Activated CD8-positive, alpha-beta memory T cell treated with anti-CD3 and anti-CD28 coated beads, Interleukin-2, amount 10 ng/mL, durations not matched to agents 7 days and 5 days (primary cell): ENCODE measurements at places on chromosomes 5 and 9. TPM values are rescaled to one million over a fixed set of nuclear protein-coding genes. Genes with fewer than 3 reads are reported as not detected.

- DNase-seq, result no peak
Measured at GRCh38 chr5:177066224-177066623, 20.5 kb upstream of the FGFR4 start.

GRCh38 chr5:142275496-142275895 is 49.3 kb downstream of the SPRY4 start:
- DNase-seq, result no peak

DNA sequence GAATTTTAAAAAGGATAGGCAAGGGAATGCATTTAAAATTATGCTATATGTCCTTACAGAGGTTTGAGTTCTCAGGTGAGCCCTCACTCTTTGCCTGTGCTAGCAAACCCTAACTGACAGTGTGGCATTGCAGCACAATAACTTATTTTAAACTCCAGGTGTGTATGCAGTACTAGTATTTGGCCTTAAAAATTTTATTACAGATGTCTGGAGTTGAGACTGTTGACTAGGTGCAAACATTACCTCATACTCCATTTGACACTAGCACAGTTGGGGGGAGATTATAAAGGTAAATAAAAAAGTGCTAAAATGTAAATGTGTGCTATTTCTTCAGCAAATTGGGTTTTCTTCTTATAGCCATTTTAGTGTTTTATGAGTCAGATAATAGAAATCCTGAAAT is 407.7 kb downstream of the SH3GL2 start:
- no peak for DNase-seq

GRCh38 chr5:25160891-25161290 is 516.1 kb upstream of the CDH10 start:
- no peak for DNase-seq

GRCh38 chr5:171709930-171710329 is 75.7 kb upstream of the SMIM23 start:
- DNase-seq, result no peak

- no peak for DNase-seq
Measured at GRCh38 chr5:150461231-150461630, 11.7 kb upstream of the RPS14 start.

- DNase-seq, result no peak
Measured at GRCh38 chr9:17018540-17019196, 116.2 kb upstream of the CNTLN start.

GRCh38 chr9:26311463-26311995 is 581.1 kb downstream of the CAAP1 start:
- DNase-seq, result no peak

GRCh38 chr5:124277767-124278545 is 468.5 kb downstream of the ZNF608 start:
- DNase-seq, result no peak

DNA sequence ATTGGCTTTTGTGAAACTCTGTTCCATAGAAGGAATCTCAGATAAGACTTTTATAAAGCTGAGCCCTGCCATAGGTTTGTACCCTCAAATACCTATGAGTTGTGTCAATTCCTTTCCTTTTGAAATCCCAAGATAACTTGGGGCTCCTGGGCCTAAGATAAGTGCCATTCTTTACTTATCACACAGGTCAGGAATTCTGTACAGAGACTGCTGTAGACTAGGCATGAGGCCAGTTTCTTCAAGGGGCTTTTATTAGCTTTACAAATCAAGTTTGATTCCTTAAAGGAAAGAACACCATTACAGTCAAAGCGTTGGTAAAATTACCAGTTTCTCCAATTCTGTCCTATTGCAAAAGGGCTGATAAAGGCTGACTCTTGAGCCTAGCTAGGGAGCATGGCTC is 39.2 kb downstream of the SHC3 start:
- no peak for DNase-seq

DNA sequence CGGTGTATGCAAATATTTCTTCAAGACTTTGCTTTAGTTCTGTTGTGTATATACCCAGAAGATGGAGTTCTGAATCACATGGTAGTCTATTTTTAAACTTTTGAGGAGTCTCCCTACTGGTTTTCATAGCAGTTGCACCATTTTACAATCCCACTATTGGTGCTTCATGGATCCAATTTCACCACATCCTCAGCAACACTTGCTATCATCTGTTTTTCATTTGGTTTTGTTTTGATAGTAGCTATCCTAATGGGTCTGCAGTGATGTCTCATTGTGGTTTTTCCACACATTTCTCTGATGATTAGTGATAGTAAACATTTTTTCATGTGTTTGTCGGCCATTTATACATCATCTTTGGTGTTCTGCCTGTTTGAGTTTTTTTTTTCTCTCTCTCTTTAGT is 1339.3 kb downstream of the EFNA5 start:
- no peak for DNase-seq

DNA sequence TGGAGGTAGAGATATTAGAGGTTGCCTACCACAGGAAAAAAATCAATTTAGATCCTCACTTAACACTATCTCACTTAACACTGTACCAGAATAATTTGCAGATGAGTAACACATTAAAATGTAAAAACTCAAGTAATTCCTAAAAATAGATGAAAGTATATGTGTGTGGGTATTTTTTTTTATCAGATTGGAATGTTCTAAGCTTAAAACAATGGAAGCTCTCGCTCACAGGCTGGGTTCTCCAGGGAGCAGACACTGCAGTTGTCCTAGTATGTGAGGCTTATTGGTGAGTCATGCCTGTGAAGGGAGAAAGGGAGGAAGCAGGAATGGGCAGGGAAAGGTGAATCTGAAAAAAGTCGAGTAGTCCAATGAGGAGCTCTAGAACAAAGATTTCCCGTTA is 181.3 kb upstream of the ZNF608 start:
- DNase-seq, result no peak

GRCh38 chr5:152177626-152178349 is 227.3 kb downstream of the NMUR2 start:
- no peak for DNase-seq

DNA sequence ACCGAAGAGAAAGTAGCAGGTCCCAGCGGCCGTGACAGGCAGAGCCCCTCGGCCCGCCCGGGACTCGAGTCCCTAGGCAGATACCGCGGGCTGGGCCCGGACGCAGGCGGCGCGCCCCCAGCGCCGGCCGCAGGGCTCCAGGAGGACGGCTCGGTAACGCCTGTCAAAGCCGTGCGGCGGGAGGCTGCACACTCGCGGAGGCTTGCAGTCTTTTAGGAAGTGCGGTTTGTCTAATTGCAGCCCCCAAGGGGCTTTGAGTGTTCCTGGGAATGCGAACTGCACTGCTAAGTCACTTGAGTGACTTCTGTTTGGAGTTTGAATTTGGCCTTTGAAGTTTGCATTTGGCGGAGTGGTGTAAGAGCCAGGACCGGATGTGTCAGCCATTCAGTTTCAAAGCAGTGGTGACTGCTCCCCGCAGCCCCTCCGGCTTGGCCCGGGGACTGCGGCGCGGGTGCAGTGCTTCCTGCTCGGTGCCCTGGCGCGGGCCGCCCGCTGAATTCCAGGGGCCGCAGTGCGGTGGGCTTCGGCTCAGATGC is 1.3 kb downstream of the MAP3K1 start:
- DNase-seq, result peak; percentile 85

Gene GABRA6
- not detected for total RNA-seq

Gene SPATA31D1
- total RNA-seq, result not detected

Gene ADRA1B
- 0.49 TPM for total RNA-seq

Gene SNAPC3
- total RNA-seq, result 27.4 TPM

Gene GPR150
- 0.28 TPM for total RNA-seq
